Trophoblast cell (in vitro differentiated cells and primary cell): ENCODE measurements at places on chromosomes 2 and 18.

DNA sequence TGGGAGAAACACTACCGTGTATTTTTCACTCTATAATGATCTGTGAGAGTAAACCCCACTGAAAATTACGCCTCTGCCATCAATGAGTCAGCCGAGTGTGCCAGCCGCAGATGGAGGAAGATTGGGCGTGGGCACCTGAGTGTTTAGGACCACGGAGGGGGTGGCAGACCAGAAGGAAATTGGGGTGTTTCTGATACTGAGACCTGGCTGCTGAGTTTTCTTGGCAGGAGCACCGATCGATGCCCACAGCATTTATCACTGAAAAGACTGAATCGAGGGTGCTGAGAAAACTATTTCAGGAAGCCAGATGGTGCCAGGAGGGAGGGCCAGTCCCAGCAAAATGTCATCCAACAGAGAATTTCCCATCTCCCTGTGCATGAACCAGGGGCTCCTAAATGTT, 91.9 kb upstream of the TPO start:
- H3K36me3 ChIP-seq: no peaks in the 10 kb centered on the region
- H3K4me1 ChIP-seq: no peaks in the 10 kb centered on the region
- H3K27ac ChIP-seq: no peak overlapping the region
- no peak overlapping the region for H3K4me3 ChIP-seq
- no peaks in the 10 kb centered on the region for H3K27me3 ChIP-seq

DNA sequence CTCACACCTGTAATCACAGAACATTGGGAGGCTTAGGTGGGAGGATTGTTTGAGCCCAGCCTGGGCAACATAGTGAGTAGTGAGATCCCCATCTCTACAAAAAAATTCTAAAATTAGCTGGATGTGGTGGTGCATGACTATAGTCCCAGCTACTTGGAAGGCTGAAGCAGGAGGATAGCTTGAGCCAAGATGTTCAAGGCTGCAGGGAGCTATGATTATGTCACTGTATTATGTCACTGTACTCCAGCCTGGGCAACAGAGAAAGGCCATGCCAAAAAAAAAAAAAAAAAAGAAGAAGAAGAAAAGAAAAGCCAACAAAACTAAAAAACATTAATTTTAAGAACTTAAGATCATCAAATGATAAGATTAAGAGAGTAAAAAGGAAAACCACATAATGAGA, 17.4 kb upstream of the NCOA1 start:
- no peaks in the 10 kb centered on the region for H3K4me1 ChIP-seq
- no peak overlapping the region for H3K4me3 ChIP-seq
- H3K36me3 ChIP-seq: no peaks in the 10 kb centered on the region
- DNase-seq: no peak

DNA sequence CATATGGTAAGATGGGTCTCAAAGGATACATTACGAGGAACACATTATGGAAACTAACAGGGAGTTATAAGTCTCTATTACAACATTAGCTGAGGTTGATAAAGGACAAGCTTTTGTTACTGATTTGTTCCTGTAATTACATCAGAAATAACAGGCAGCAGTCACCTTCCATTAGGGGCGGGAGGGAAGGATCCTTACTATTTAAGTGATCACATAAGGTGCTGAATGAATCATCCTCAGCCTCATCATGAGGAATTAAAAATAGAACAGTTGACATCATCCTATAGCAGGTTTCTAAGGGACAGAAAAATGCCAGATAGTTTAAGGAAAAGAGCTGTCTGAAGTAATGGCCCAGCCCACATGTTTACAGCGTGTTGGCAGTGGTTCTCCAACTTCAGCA, 86.9 kb upstream of the MGAT5 start:
- H3K4me1 ChIP-seq: no peaks in the 10 kb centered on the region
- H3K27ac ChIP-seq: no peak overlapping the region
- no peak overlapping the region for H3K4me3 ChIP-seq
- no peaks in the 10 kb centered on the region for H3K36me3 ChIP-seq

DNA sequence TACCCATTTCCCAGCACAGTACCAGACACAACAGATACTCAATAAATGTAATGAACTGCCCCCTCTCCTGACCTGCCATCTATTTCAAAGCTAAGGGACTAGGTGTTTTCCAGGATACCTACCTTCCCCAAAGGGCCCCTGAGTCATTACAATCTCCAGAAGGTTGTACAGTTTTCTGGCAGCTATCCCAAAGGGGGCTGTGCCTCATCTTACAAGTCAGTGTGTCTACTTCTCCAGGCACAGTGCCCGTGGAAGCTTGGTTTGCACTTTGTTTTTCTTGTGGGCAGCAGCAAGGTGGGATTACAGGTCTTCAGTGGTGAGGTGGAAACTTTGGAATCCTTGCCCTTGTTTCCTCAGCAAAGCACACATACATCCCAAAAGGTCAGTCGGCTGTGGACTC, 62.8 kb upstream of the CYP26B1 start:
- no peaks in the 10 kb centered on the region for H3K27me3 ChIP-seq
- H3K36me3 ChIP-seq: no peaks in the 10 kb centered on the region
- no peak for DNase-seq
- H3K4me1 ChIP-seq: peaks cover 4% of the 10 kb centered on the region
